ENCODE measurements at places on chromosomes 2 and 18.

DNA sequence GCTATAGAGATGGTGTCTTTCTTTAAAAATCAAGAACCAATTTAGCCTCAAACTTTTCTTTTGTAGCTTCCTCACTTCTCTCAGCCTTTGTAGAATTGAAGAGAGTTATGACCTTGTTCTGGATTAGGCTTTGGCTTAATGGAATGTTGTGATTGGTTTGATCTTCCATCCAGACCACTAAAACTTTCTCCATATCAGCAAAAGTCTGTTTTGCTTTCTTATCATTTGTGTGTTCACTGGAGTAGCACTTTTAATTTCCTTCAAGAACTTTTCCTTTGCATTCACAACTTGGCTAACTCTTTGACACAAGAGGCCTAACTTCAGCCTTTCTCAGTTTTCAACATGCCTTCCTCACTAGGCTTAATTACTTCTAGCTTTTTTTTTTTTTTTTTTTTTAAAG, 193.1 kb downstream of the ACOXL start:
- no peak for DNase-seq

DNA sequence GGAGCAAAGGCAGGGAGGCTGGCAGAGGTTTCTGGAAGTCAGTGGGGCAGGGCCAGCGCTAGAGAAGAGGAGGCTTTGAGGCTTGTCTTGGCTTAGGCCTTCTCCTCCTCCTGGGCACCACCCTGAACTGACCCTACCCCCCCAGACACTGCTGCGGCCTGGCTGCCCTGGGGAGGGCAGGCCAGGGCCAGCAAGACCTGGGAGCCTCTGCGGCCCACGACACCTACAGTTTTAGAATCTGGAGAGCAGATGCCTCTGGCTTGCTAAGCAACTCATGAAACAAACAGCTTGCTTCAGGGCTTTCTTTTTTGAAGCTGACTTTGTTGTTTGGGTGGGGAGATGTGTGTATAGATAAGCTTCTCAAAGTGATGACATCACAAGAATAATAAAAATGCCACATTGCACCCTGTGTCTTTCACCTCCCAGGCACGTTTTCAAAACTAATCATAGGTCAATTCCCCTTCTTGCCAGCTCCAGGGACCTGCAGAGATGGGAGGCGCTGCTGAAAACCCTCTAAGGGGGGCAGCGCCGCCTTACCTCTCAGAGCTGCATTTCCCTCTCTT, 46.2 kb upstream of the SMAD7 start:
- DNase-seq: peak; percentile 67

GRCh38 chr2:241509155-241509784, 886 bp upstream of the STK25 start:
- DNase-seq: no peak

DNA sequence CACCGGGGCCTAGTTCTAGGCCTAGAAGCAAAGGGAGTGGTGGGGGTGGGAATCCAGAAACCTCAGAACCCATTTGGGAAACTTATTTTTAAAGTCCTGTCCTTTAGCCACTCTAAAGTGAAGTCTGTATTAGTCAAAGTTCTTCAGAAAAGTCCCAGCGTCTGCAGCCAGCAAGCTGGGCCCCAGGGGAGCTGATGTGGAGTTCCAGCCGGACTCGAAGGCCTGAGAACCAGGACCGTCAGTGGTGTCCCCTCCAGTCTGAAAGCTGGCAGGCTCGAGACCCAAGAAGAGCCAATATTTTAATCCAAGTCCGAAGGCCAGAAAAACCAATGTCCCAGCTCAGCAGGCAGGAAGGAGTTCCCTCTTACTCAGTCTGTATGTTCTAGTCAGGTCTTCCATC, 32.4 kb downstream of the ID2 start:
- no peak for DNase-seq

DNA sequence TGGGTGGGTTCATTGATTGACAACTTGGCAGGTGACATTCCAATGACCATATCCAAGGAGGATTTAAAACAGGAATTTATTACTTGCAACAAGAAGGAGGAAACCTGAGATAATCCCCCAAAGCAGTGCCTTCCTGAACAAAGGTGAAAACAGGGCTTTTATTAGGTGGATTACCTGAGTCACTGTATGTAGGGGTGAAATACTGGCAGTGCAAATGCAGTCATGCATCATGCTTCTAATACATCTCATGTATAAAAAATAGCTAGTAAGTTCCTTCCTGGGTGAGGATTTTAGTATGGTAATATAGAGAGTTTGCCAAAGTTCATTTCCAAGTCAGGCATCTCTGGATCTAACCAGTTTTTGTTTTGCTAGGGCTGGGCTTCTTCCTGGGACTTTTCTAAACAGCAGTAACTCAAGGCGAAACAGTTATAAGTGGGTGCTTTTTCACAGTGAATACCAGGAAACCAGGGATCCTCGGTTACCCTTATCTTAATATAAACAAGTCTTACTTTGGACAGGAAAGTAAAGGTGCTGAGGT, 583.4 kb upstream of the LRRTM1 start:
- no peak for DNase-seq

Data from CD4-positive, alpha-beta T cell treated with Interleukin-6 at 100 ng/mL for 8 hours (primary cell).